ENCODE measurements at places on chromosomes 12 and 14.

DNA sequence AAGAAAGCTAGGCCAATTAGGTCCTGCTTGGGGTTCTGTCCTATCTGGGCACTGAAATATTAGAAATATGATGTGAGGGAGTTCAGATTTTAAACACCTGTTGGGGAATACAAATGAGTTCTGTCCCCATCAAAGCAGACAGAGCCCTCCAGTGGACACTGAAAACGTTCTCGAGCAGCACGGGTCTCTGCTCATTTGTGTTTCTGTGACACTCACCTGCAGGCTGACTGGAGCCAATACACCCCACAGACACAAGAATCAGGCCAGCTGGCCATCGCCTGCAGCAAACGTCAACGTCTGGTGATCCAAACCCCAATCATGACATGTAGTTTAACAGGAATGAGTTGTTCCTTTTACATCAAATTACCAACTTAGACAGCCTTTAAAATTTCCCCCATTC is 493.4 kb upstream of the TMEM132C start:
- no peak for DNase-seq

- DNase-seq: no peak
Measured at GRCh38 chr14:98959958-98960616, 311.9 kb downstream of the BCL11B start.

GRCh38 chr12:93591137-93591868 is 18.8 kb downstream of the SOCS2 start:
- DNase-seq: no peak

DNA sequence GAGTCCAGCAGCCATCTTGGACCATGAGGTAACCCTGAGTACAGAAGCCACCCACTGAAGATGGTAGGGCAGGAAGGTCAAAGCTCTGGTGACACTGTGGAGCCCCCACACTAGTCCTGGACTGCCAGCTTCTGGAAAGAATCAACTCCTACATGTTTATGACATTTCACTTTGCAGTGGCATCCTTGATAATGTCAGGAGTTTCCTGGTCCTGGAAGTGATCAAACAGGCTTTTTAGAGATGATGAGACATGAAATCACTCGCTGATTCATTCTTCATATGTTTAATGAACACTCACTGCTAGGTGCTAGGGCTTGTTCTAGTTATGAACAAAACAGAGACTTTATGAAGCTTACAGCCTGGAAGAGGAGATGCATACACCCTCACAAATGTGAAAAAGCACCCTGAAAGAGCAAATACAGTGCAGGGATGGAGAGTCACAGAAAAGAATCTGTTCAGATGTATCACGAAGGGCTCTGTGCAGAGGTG is 15.8 kb upstream of the HNF1A start:
- no peak for DNase-seq

GRCh38 chr12:92488735-92489134 is 214.1 kb upstream of the PLEKHG7 start:
- DNase-seq: no peak

- DNase-seq: no peak
Measured at GRCh38 chr12:51832354-51833107, 16.0 kb downstream of the FIGNL2 start.

DNA sequence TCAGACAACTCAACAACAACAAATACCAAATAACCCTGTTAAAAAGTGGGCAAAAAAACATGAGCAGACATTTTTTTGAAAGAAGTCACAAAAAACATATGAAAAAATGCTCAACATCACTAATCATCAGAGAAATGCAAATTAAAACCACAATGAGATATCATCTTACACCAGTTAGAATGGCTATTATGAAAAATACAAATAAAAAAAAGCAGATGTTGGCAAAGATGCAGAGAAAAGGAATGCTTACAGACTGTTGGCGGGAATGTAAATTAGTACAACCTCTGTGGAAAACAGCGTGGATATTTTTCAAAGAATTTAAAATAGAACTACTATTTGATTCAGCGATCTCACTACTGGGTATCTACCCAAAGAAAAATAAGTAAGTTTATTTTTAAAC is 114.0 kb downstream of the SLC38A4 start:
- DNase-seq: no peak

- no peak for DNase-seq
Measured at GRCh38 chr14:75067212-75067611, 2.2 kb upstream of the ZC2HC1C start.

GRCh38 chr12:120321382-120322202 is 6.0 kb downstream of the PLA2G1B start:
- no peak for DNase-seq

GRCh38 chr12:124509300-124509675 is 58.1 kb downstream of the NCOR2 start:
- DNase-seq: no peak

- no peak for DNase-seq
Measured at GRCh38 chr12:56487448-56488040, 417 bp downstream of the GLS2 start.

Data from stimulated activated CD8-positive, alpha-beta memory T cell treated with anti-CD3 and anti-CD28 coated beads, Interleukin-4, amount 100 ng/mL, for 1 hour (primary cell).